ENCODE measurements at places on chromosomes 5 and 9.

- DNase-seq = peak; percentile 70
Measured at GRCh38 chr5:74919487-74919886, 53.3 kb upstream of the FAM169A start.

DNA sequence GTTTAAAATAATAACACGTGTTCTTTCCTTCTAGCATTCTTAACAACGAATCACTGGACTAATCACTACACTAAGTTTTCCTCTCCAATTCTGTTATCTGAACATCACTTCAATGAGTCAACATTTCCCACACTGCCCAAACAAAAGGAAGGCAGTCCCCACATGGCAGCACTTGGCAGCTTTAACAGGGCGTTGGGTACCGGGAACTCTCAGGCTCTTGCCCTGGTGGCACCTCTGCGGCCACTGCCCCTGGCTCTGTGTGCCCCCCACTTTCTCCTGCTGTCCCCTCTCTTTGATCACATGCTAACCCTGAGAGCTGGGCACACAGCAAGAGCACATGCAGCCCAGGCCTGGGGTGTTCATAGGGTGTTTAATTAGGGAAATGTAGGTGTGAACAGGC is 15.7 kb downstream of the SLC6A3 start:
- no peak for DNase-seq

- DNase-seq = no peak
Measured at GRCh38 chr9:72356041-72356582, 8.9 kb downstream of the ZFAND5 start.

DNA sequence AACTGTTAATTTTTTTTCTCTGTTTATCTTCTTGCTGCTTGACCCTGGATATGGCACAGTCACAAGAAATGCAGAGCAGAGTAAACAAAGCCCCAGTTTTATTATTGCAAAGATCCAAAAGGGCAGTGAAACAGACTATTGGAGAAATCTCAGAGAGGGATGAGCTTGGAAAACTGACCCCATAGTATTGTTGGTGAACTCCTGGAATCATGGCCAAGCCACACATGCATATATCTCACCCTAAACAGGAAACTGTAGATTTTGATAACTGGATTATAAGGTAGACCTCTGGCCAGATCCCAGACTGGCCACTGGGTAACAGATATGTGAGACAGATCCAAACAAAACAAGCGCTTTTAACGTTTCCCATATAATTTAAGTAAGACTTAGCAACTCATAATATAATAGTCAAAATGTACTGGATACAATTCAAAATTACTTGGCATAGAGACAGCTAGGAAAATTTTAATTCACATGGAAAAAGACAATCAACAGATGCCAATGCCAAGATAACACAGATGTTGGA is 263.5 kb upstream of the SEMA6A start:
- no peak for DNase-seq

- no peak for DNase-seq
Measured at GRCh38 chr5:76787237-76787636, 31.6 kb upstream of the F2RL1 start.

DNA sequence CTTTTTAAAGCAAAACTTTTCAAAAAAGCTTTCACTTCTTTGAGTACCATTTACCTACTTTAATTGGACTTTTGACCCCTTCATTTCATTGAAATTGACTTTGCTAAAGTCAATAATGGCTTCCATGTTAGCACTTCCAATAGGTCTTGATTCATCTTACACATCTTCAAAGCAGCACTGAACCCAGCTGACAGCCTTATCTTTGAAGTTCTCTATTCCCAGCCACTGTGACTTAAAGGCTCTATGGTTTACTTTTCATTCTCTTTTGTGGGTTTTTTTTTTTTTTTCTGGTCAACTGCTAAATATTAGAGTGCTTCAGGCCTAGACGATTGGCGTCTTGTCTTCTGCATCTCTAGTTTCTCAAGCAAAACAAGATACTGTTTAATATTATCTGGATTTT is 385.0 kb downstream of the CTNND2 start:
- no peak for DNase-seq

DNA sequence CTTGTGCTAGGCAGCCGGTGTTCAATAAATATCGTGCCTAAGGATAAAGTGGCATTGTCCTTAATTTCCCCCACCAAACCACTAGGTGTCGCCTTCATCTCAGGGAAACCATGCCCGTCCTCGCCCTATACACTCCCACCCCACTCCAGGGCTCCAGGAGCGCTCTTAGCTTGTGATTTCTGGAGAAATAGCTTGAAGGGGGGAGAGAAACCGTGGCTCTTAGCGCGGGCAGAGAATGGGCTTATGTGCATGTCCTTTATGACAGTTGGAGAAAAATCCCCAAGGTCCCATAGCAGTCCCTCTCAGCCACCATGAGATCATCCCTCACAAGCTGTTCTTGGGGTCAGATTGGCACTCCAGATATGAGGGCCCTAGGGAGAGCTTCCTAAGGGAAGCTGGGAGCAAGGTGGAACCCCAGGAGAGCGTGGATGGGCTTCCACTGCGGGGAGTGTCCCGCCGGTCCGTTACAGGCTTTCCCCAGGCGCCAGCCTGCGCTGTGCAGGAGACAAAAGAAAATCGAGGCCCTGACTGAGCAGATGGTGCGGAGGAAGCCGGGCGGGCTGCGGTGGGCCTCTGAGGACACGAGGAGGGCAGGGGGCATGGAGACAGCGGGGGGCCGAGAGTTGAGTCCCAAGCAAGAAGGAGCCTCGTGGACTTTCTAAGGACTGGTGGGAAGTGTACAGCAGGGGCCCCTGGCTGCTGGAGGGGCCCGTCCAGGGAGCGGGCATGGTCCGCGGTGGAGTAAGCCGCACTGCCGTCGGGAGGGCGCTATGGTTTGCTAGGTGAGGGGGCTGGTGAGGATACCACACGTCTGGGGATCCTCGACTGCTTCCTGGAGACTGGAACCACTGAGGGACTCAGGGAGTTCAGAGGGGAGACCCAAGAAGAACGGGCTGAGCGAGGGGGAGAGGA is 750 bp upstream of the NPR2 start:
- peak; percentile 66 for DNase-seq

DNA sequence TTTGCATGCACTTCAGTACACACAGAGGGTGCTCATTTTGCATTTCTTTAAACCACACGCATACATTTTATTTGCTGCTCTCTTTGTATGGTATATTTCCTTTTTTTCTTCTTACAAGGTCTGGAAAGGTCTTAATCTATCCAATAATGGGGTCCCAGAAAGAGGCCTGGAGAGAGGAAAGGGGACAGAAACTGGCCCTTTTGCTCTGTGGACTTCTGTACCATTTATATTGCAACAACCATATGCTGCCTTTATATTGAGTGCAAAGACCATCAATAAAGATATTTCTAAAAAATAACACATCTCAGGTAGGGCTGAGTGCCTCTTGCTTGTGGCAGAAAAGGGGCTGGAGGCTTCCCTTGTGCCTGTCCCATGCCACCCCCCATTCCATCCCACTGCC is 15.5 kb upstream of the DPM2 start:
- no peak for DNase-seq

- no peak for DNase-seq
Measured at GRCh38 chr9:10144355-10144754, 468.4 kb downstream of the PTPRD start.

- DNase-seq = no peak
Measured at GRCh38 chr9:88435336-88435735, 47.1 kb downstream of the SPIN1 start.

DNA sequence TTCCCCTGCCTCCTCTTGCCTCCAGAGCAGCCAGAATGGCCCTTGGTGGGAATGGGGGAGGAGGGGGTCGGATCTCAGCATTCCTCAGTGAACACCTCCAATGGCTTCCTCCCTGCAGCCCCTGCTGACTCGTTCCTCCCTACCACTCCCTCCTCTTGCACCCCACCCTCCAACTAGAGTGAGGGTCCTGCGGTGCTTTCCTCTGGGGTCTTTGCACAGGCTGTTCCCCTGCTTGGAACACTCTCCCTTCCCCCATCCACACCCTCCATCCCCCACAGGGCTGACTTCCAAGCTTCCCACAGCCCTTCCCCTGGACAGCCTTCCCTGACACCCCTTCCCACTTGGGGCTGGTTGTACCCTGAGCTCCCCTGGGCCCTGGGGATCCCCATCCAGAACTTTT is 70.4 kb upstream of the NEK6 start:
- DNase-seq = no peak

DNA sequence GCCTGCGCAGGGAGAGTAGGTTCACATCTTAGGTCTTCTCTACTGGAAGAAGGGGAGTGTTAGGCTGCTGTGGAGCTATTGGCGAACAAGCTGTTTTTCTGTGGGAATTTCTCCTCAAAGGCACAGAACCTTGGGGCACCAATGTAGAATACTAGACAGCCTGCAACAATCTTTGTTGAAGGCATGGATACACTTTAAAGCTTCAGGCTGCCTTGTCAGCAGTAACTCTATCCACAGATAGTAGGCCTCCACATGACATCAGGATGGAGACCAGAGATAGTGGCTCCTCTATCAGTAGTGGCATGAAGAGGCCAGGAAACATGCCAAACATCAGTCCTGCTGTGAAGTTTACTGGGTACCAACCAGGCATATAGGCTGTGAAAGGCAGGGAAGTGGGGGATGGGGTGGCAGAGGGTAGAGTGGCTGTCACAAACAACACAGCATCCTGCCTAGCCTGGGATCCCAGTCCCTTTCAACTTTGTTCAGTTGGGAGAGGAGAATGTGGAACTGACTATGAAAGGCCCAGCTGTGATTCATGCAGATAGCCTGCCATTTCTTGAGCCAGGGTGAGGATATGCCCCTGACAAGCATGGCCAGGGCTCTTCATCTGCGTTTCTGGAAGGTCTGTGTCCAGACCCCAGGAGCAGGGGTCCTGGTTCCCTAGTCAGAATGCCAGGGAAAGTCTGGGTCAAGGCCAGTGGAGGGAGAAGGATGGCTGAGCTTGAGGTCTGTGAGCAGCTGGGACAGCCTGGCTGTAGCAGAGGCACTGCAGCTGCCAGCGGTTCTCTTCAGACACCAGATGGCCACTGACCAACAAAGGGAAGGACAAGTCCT is 1.0 kb upstream of the HK3 start:
- no peak for DNase-seq

GRCh38 chr5:59648949-59649921 is 244.3 kb downstream of the PDE4D start:
- no peak for DNase-seq

GRCh38 chr9:27653957-27654356 is 80.7 kb upstream of the C9orf72 start:
- DNase-seq = no peak

DNA sequence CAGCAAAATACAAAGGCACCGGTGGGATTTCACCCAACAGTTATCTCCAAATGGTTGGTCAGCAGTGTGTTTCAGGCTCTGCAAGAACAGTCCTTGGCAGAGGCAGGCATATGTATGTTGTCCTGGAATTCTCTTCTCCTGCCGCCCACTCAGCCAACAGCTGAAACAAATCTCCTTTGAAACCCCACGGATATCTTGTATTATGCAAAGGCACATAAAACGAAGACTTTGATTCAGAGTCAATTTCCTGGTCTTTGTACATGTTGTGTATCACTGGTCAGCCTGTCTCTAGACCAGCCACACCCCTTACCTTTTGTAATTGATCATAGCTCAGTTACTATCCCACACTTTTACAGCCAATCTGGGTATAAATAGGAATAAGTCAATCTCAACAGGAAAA is 29.2 kb downstream of the FREM1 start:
- no peak for DNase-seq

- DNase-seq = no peak
Measured at GRCh38 chr9:129949821-129950220, 93.2 kb downstream of the FNBP1 start.

DNA sequence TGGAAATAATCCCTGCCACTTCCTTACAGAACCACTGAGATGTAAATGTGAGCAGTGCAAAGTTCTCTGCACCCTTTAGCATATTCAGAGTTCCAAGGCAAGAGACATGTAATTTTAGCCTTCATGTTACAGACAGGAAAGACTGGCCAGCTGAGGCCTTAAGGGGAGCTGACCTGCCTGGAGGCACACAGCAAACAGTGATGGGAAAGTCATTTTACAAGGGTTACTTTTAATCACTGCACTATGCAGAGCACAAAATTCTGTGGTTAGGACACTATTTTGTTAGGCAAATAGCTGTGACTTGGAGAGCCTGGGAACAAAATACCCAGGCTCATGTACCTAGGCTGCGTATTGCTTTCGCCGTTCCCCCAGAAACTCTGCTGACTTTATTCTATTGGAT is 30.2 kb upstream of the TNIP1 start:
- no peak for DNase-seq

GRCh38 chr5:21704974-21705668 is 1148.0 kb downstream of the CDH12 start:
- DNase-seq = no peak

DNA sequence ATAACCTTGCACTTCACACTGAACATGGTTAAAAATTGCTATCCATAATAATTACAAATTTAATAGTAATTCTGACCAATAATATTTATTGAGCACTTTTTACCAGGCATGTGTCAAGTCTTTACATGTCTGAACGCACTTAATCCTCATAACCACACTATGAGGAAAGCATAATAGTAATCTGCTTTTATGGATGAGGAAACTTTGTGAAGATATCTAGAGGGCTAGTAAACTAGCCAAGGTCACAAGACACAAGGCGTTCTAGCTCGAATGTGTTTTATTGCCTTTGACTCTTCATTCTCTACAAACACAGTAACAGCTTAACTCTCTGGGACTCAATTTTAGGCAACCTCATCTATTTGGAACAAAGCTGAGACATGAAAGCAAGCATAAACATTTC is 205.1 kb downstream of the ARHGEF28 start:
- no peak for DNase-seq

DNA sequence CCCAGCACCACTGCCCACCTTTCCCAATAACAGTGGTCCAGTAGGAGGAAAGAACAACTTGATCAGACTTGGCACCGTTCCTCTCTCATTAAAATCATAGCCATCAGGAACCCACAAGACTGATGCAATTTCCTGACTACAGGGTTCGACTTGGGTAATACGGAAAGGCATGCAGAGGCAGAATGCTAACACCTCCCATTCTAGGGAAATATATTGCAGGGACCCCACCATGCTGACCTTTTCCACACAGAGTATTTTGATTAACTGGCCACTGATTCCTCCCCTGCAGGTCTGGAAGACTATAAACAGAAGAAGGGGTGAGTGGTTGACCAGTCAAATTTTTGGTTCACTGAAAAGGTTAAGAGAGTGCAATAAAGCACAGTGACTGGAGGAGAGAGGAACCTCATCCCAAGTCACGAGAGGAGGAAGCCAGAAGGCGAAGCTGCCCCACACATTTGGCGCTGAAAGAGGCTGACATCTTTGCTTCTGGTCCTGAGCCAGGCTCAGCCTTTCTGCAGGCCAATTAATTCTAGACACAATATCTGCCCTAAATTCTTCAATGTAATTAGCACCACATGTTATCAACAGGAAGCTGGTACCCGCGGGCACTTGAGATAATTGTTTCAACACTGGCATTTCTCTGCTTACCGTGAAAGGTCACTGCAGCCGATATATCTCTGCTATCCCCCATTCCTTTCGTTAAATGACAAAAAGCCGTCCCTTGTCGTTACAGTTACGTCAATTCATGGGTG is 64.7 kb upstream of the SPOCK1 start:
- peak; percentile 74 for DNase-seq

DNA sequence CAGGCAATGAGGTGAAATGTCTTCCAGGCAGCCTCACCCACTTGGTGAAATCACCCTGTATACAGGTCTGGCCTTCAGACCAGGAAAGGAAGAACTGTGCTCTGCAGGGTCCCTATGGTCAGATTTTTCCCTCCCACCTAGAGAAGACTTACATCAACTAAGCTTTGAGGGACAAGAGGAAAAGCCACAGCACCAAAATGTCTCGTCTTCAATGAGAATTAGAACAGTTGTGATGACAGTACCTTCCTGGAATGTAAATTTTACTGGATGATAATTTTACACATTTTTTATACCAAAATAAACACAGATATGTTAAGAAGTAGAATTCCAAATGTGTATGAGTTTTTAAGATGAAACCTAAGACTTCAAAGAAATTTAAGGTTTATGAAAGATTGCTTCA is 283.9 kb downstream of the SPOCK1 start:
- DNase-seq = no peak

All from Kasumi-1 (cell line).